Bone marrow (tissue), 2 donors: ENCODE measurements at places on chromosomes 1 and 21.

DNA sequence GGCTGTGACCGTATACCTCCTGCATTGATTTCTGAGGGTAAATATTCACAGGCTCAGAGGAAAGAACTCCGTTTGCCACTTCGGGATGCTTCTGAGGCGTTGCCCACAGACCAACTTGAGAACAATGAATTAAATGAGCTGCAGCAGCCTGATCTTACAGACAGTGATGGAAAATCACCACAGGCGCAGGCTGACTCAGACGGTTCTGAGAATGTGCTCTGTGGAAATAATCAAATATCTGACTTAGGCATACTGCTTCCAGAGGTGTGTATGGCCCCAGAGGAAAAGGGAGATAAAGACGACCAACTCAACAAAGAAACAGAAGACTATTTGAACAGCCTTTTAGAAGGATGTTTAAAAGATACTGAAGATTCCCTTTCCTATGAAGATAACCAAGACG is 76.7 kb upstream of the SCCPDH start:
- no peak for DNase-seq

DNA sequence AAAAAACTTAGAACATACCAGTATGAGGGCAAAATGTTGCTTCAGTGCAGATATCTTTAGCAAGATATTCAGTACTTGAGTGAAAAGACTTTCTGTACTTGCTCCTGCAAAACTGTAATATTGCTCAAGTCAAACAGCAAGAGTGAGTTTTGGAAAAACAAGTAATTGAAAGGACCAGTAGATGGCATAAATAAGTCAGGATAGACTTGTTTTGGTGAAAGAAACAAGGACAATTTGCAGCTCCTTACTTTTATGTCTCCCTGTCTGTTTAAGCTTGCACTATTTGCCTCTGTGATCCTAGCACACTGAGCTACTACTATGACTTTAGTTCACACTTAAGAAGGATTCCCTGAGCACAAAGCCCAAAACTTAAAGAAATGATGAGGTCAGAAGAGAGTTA is 39.1 kb downstream of the IFI44 start:
- no peak for DNase-seq

DNA sequence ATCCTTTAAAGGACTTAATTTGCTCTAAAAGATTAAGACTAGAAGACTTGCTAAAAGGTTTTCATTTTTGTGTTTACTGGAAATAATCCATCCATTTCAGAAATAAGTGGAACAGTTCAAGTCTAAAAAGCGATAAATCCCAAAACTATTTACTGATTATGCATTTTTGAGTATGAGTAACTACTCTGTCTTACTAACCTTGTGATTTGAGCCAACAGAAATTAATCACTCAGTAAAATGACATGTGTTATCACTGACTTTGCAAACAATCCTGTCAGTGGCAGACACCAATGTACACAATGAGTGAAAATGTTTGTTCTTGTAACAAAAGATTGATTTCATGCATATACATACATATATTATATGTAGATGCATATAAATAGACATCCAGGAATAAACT is 218.0 kb downstream of the DENND1B start:
- no peak for DNase-seq

GRCh38 chr1:7209336-7209735 is 424.1 kb downstream of the CAMTA1 start:
- DNase-seq = no peak

DNA sequence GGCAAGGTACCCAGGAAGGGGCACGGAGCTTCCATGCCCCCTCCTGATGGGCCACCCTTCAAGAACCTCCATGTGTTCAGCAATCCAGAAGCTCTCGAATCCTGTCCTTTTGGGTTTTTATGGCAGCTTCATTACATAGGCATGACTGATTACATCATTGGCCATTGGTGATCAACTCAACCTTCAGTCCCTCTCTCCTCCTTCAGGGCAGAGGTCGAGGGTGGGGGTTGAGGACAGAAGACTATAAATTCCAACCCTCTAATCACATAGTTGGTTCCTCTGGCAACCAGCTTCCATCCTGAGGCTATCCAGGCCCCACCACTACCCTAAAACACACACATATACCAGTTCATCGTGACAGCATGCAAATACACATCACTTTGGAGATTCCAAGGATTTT is 135.7 kb downstream of the ZNF281 start:
- no peak for DNase-seq

DNA sequence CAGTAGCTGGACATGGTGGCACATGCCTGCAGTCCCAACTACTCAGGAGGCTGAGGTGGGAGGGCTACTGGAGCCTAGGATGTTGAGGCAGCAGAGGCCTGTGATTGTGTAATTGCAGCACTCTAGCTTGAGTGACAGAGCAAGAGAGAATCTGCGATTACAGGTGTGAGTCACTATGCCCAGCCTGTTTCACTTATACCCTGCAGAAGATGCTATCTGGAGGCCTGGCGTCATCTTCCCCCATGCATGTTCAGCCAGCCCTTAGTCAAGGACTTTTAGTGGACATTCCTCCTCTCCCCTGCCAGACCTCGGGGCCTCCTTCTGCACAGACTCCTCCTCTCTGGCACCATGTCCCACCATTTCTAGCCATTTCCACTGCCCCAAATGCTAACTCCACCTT is 36.3 kb upstream of the RCC2 start:
- no peak for DNase-seq

GRCh38 chr1:69836971-69837636 is 269.4 kb downstream of the LRRC7 start:
- no peak for DNase-seq

- peak; percentile 58 for DNase-seq
Observed at GRCh38 chr1:110235834-110236682, 25.9 kb downstream of the KCNC4 start.

DNA sequence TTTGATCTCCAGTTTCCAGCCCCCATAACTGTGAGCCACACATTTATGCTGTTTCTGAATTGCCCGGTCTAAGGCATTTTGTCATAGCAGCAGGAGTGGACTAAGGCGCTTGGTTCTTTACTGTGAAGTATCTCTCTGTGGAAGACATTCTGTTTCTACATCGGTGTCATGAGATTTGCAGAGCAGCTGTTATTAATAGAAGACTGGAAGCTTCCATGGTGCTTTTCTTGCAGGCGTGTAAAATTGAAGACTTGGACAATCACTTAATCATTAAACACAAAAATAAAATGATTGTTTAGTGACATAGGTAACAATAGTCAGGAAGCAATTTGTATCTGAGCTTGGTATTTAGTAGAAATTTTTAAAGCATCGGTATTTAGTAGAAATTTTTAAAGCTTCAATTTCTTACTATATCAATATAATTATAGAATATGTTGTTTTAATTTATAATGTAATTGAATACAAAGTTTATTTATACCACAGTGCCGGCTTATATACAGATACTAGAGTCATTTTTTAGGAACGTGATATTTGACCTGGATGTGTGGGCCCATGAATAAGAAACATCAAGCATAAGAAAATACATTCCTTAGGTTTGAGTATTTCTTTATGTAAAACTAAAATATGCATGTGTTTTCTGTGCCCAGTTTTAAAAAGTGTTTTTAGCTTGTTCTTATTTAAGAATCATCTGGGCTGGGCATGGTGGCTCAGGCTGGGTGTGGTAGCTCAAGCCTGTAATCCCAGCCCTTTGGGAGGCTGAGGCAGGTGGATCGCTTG is 60.6 kb upstream of the COL6A1 start:
- DNase-seq = no peak

DNA sequence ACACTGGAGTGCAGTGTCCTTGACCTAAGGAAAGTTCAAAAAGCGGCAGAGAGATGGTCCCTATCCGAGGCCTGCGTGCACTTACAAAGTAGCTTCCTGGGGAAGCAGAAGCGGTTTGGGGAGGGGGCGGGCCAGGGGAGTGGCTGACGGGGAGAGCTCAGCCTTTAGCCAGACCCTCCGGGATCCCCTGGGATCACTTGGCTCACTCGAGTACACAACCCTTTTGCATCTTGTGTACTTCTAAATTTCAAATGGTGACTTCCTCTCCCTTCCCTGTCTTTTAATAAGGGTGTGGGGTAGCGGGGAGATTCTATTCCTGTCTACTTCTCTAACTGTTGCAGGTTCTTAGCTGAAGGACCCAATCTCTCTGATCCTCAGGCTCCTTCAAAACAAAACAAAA is 18.1 kb upstream of the SNX27 start:
- DNase-seq = no peak

DNA sequence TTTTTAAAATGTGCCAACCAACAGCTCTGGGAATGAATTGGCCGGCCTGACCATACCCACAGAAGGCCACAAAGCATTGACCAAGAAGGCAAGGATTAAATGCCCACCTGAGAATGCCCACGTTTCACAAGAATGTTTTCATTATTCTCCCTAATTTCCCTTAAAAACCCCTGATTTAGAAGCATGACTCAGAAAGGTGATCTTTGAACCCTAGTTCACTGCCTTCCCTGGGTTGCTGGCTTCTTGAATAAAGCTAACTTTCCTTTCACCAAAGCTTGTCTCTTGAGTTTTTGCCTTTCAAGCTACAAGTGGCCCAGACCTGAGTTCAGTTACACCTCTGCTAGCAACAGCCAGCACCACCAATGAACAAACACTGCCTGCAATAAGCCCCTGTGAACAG is 14.4 kb upstream of the MRPL55 start:
- DNase-seq = no peak

- DNase-seq = no peak
Observed at GRCh38 chr1:34683616-34684015, 71.2 kb upstream of the GJB5 start.

- no peak for DNase-seq
Observed at GRCh38 chr1:29824511-29825273, 588.4 kb downstream of the PTPRU start.

DNA sequence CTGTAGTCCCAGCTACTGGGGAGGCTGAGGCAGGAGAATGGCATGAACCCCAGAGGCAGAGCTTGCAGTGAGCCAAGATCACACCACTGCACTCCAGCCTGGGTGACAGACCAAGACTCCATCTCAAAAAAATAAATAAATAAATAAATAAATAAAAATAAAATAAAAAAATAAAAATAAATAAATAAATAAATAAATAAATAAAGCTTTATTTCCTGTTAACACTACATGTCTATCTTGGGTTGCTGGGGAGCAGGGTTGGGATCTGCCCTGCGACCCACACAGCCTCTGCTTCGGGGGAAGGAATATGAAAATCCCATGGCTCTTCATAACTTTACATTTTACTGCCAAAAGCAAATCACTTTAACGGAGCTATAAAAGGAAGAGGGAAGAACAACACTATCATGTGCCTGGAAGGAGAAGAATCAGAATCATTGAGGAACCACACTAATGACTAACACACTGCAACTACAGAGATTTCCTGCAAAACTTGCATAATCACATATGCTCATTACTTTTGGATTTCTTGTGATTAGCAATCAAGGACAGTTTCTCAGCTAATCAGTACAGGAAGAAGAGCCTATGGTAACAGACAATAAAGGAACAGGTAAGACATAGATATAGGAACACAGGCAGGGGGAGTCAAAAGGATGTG is 72.8 kb upstream of the CD55 start:
- no peak for DNase-seq

DNA sequence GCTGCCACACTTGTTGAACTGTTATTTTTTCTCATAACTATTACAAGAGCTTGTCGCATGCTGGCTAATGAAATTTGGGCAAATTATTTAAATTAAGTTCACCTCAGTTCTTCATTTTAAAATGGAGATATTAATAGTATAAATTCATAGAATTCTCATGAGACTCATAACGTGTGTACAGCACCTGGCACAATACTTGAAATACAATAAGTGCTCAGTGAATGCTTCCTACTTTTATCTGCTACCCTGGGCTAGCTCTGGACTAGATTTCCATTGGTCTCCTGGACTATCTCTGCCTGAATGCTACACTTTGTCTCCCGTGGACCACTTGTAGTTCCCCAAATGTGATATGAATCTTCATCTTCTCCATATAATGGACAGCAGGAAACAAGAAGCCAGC is 919 bp downstream of the SLAMF6 start:
- DNase-seq = no peak

DNA sequence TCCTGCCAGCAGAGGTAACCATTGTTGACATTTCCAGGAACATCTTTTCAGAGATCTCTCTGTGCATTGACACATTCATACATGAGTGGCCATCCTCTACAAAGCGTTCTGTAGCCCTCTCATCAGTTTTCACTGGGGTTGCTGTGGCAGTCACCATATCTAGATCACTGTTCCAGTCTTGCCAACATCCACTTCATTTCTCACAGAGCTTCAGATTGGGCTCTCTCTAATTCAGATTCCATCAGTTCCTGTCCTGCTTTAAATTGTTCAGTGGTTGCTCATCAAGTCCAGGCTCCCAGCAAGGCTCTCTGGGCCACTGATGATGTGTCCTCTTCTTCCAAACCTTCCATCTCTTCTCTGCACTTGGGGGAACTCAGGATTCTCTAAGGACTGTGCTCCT is 173.7 kb downstream of the KCNJ6 start:
- DNase-seq = no peak

GRCh38 chr21:38993561-38993960 is 187.8 kb downstream of the ETS2 start:
- peak; percentile 40 for DNase-seq

DNA sequence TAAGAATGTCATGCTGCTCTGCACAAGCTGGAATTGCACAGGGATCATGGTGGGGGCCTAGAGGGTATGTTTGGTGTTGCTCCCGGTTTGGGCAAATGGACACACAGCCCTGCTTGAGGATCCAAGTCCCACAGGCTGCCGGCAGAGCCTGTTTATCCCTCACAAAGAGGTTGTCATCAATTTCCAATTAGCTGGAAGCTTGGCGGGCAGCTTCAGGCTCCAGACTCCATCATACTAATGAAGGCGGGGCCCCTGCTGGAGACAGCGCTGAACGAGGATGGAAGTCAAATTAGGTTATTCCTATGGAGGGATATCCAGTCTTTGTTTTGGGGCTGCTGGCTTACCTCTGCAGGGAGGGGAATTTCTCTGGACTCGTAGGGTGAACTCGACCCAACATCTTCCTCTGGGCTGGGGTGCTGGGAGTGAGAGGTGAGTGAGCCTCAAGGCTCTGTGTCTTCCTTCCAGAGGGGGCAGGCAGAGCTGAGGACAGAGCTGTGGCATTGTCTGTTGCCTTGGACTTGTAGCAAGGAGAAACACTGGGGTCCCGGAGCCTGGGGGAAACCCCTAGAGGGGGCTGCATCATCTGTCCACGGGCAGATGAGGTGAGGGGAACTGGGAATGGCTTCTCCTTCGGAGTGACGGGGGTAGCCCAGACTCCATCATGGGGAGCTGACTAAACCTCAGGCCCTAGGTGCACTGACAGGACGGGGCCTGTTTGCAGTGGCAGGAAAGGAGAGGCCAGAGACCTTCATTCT is 24.9 kb upstream of the PARP1 start:
- no peak for DNase-seq

DNA sequence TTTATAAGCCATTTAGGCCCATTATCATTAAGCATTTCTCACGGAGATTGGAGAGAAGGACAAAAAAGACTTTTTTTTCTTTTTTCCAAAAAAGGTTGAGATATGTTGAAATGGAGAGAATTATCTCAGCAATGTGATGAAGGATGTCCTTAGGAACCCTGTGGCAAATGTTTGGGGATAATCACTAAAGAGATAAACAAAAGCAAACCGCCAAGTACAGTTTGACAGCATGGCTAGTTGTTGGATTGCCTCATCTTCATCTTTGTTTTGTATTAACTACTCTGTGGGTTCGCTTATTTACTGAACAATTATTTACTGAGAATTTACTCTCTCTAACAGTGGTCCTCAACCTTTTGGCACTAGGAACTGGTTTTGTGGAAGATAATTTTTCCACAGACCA is 97.4 kb upstream of the HP1BP3 start:
- DNase-seq = no peak
